DMS79 (cell line): ENCODE measurements at places on chromosomes 5 and 9.

- no peak for DNase-seq
Measured at GRCh38 chr5:142219146-142219545, 105.7 kb downstream of the SPRY4 start.

DNA sequence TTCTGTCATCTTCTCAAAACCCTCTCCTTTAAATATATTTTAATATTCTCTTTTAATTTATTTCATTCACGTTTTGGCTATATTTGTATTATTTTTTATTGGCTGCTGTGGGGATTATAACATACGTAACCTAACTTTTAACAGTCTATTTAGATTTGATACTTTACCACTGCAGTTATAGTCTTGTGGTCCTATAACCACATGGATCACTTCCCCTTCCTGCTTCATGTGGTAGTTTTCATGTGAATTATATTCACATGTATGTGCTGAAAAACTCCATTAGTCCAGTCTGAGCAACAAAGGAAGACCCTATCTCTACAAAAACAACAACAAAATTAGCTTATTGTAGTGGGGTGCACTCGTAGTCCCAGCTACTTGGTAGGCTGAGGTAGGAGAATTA is 34.3 kb downstream of the CENPP start:
- no peak for DNase-seq

- DNase-seq: no peak
Measured at GRCh38 chr9:88681434-88681833, 146.5 kb downstream of the NXNL2 start.

GRCh38 chr5:94928891-94929290 is 310.4 kb downstream of the SLF1 start:
- DNase-seq: no peak

DNA sequence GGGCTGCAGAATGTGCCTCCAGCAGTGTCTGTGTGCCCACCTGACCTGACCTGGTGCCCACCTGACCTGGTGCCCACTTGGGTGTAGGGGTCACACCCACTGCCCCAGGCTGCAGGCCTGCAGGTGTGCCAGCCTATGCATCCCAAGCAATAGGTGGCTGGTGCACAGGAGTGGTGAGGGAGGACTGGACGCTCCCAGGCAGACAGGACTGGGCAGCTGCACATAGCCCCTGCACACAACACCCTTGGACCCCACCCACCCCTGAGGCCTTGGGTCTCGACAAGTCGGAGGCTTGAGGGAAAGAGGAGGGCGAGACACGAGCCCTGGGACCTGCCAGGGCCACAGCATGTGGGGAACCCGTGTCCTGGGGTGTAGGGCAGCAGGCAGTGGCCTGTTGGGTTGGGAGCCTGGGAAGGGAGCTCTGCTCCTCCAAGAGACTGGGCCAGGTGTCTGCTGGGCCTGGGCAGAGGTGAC is 10.8 kb upstream of the NRARP start:
- DNase-seq: no peak

DNA sequence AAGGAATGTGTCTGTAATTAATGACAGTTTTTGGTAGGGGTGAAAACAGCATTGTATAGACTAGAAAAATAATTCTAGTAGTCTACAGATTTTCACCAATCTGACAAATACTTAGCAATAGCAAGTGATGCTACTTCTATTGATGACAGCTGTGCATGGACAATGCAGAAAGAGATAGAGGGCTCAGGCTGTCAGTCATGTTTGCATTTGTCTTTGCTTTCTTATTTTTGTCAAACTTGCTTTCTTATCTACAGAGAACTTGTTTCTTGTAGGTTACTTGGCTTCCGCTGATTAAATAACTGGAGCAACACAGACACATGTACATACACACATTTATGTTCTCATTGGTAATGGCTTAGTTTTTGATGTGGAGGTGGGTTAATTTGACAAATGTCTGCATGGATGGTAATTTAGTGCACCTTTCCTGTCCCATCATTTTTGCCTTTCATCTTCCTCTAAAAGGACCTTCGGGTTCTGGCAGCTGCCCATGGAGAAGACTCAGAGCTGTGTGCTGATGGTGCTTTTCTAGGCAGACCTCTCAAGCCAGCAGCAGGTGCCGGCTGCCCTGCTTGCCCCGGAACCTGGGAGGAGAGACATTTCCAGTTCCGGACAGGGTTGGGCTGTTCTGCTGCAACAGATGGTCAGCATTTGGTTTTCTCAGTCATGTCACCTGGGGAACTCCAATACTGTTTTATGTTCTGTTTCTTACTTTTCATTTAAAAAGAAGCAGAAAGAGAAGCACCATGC is 28.8 kb downstream of the CAMK4 start:
- DNase-seq: no peak

- DNase-seq: no peak
Measured at GRCh38 chr9:30522486-30522885, 1862.0 kb upstream of the ACO1 start.

DNA sequence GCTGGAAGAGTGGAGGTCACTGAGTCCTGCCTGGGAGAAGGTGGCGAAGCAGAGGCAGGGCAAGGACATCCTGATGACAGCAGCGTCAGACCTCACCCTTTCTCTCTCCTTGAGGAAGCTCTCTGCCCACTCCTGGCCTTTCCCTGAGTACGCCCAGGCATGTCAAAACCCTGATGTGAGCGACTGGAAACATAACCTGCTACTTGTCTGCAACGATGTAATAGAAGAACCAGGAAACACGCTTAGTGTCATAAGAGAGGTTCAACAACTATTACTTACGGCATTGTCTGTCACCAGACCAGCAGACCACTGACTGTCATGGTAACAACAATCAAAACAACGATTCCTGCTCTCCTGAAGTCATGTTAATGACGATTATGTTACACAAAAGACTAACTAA is 152.4 kb downstream of the ACTL7B start:
- no peak for DNase-seq

GRCh38 chr9:132946211-132946610 is 1.8 kb upstream of the TSC1 start:
- no peak for DNase-seq

DNA sequence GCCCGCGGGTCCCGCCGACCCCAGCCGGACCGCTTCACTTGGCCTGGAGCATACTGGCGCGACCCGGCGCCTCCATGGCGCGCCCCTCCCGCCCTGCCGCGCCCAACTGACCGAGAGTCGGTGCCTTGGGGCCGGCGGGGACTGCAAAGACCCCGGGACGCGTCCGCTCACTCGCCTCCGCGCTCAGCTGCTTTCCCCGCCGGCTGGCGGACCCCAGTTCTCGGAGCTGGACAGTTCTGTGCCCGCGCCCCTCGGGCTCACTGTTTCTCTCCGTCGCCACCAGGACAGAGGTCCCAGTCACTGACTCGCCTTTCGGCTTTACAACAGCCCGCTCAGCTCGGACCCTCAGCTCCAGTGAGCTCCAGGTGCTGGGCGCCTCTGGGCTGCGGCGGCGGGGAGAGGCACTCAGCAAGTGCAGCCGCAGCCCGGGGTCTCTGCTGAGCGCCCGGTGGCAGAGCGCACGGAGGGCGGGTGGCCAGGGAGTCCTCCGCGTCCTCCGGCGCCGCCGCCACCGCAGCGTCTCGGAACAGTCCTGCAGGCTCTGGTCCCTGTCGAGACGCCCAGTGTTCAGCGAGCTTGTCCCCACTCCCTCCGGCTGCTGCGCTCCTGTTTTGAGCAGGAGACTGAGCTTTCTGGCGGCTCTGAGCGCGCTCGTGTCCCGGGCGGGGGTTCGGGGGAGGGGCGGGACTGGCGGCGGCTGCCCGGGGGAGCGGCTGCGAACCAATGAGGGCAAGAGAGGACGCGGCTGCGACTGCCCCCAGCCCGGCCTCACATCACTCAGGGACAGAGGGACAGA is at the start of gene SMIM32:
TSS of gene SMIM32 (minus strand) at position 637 of the 796 bp plus-strand sequence. CDS start 638 bp downstream, outside the sequence.
- DNase-seq: peak; percentile 22

DNA sequence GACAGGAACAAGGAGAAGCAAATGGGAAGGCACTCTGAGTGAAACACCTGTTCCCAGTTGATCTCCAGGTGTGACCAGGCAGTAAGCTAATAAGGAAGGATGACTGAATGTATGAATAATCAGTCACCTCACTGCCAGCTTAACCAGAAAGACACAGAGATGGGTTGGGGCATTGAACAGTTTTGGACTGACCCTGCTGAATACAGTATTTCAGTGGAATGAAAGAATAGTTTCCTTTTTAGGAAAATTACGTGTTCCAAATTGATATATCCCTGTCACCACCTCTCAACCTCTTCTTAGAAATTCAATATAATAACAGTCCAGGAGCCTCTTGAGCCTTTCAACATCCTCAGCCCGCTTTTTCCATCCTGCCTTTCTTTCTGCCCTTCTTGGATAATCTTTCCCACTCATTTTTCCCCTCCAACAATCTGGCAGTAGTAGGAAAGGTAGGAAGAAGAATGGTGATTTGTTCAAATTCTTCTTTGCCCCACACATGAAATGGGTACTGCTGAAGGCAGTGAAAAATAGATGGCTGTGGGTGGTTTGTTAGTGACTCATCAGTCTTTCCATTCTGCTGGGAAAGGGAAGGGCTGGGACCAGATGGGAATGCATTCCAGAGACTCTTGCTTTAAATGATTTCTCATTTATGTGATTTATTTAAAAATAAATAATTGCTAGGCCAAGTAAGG is 117.9 kb downstream of the ZSWIM6 start:
- DNase-seq: no peak

- no peak for DNase-seq
Measured at GRCh38 chr5:56480705-56481427, 247.7 kb upstream of the ANKRD55 start.
